ENCODE measurements at places on chromosomes 13 and 19. TPM values are rescaled to one million over a fixed set of nuclear protein-coding genes. Genes with fewer than 3 reads are reported as not detected.

The KLF16 gene
- 8.2 TPM for polyA plus RNA-seq

DNA sequence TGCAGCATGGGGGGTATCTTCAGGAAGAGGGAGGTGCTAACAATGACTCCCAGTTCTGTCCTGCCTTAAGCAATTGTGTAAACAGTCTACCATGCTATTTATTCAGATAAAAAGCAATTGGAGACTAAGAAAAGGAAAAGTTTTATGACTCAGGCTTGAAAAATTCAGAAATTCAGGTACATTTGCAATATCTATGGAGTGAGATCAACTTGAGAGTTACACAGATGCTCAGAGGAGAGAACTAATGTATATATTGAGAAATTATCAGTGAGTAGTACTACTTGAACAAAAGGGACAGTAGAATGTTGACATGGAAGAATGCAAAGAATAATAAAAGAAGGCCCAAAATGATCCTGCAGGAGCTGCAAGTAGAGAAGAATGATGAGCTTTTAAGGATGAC lies 277.6 kb upstream of the DACH1 start:
- H3K27ac ChIP-seq, result no peak overlapping the region
- no peak overlapping the region for H3K4me3 ChIP-seq
- DNase-seq, result no peak
- no peaks in the 10 kb centered on the region for H3K36me3 ChIP-seq
- H3K27me3 ChIP-seq, result no peaks in the 10 kb centered on the region

GRCh38 chr13:51765142-51765515 lies 38.8 kb downstream of the DHRS12 start:
- DNase-seq, result no peak
- H3K4me1 ChIP-seq, result peaks cover 33% of the 10 kb centered on the region
- peaks cover 15% of the 10 kb centered on the region for H3K36me3 ChIP-seq
- no peaks in the 10 kb centered on the region for H3K27me3 ChIP-seq
- H3K27ac ChIP-seq, result peak overlapping the region; percentile 74

The CBY2 gene
- polyA plus RNA-seq, result not detected

The ZNF737 gene
- polyA plus RNA-seq, result 5.3 TPM

GRCh38 chr19:39122934-39123731 lies 2.5 kb upstream of the PAK4 start:
- no peak for DNase-seq
- H3K27me3 ChIP-seq, result no peaks in the 10 kb centered on the region
- no peak overlapping the region for H3K27ac ChIP-seq
- no peak overlapping the region for H3K4me3 ChIP-seq

The TRPM4 gene
- 19.2 TPM for polyA plus RNA-seq

DNA sequence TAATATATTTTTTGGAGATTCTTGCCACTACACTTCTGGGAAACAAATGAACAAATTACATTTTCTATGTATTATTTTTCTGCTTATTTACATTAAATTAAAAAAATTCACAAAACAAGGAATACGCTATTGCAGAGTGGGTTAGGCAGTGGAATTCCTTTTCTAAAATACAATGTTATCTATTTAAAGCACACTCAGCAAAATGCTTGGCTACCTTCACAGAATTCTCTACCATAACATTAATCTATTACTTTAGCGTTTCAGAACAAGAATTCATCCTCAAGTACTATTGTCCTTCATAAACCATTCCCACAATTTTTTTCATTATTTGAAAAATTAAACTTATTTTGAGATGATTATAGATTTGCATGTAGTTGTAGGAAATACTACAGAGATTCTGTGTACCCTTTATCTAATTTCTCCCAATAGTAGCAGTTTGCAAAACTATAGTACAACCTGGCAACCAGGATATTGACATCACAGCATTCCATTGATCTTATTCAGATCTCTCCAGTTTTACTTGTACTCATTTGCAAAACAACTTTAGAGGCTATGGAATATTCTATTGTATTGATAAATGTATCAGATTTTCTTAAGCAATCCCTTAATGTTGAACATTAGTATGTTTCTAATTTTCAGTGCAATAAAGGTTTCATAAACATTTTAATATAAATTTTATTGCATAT lies 120.9 kb downstream of the DLEU7 start:
- no peak overlapping the region for H3K27ac ChIP-seq
- DNase-seq, result no peak
- no peak overlapping the region for H3K4me3 ChIP-seq
- no peaks in the 10 kb centered on the region for H3K36me3 ChIP-seq
- no peaks in the 10 kb centered on the region for H3K27me3 ChIP-seq

The NAPSA gene
- 4.6 TPM for polyA plus RNA-seq

The UPK1A gene
- not detected for polyA plus RNA-seq

GRCh38 chr19:50794074-50794875 lies 4.1 kb downstream of the ACP4 start:
- peak; percentile 39 for DNase-seq
- H3K27me3 ChIP-seq, result no peaks in the 10 kb centered on the region
- no peak overlapping the region for H3K27ac ChIP-seq
- no peak overlapping the region for H3K4me3 ChIP-seq

GRCh38 chr19:51398096-51398704 lies 7.8 kb upstream of the C19orf84 start:
- H3K36me3 ChIP-seq, result no peaks in the 10 kb centered on the region
- no peak for DNase-seq
- H3K4me1 ChIP-seq, result no peaks in the 10 kb centered on the region
- H3K27ac ChIP-seq, result no peak overlapping the region
- H3K4me3 ChIP-seq, result no peak overlapping the region

The SYCN gene
- 2,558 TPM for polyA plus RNA-seq

DNA sequence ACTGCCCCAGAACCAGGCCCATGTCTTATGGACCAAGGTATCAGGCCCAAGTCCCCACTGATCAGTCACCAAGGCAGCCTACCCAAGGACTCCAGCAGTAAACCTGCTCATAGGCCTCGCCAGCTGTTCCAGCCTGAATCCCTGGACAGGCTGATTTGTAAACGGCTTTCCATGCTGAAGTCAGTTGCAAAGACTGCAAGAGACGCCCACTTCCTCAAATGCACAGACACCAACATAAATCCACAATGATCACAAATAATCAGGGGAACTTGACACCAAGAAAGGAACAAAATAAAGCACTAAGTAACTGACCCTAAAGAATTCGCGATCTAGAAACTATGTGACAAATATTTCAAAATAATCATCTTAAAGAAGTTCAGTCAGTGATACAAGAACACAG lies 75.2 kb downstream of the RXFP2 start:
- DNase-seq, result no peak
- H3K4me3 ChIP-seq, result no peak overlapping the region
- H3K4me1 ChIP-seq, result no peaks in the 10 kb centered on the region
- H3K36me3 ChIP-seq, result no peaks in the 10 kb centered on the region
